Tibial nerve (tissue), 4 donors: ENCODE measurements at places on chromosomes 4 and X. TPM values are rescaled to one million over a fixed set of nuclear protein-coding genes. Genes with fewer than 3 reads are reported as not detected.

GRCh38 chrX:3268829-3269228 lies 77.6 kb downstream of the MXRA5 start:
- no peak for DNase-seq

DNA sequence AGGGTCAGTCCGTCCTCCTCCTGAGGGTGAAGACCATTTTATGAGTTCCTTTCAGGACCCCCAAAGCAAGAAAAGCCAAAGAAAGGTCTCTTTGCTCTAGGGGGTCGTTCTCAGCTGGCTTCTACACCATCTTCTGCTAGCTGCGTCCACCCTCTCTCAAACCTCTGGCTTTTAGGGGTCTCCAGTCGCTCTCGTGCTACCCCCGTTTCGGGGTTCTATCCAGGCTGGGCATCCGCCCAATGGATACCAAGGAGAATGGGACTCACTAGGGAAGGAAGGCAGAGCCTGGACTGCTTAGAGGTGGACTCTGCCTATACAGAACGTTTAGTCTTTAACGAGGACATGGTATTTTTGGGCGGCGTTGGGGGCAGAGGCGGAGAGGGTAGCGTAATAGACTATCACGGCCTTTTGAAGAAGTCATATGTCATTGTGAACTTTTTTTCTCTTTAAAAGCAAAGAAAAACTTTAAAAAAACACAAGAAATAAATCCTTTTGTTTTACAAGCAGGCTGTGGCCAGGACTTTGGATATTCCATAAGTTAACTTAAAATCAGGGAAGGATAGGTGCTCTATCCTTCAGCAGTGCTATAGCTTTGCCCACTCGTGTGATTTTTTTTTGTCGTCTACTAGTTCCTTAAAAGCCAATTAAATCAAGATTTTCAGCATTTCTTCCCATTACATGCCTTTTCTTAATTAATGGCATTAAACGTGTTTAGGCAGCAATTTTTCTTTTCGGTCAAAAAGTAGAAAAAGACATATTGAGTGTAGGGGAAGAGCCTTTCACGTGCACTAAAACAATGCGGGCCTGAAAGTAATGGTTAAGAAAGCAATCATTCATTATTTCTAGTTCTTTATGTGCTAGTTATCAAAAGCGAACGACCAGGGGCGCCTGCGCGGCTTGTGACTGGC lies 7.2 kb upstream of the PITX2 start:
- no peak for DNase-seq

The F9 gene
- total RNA-seq, result not detected

- no peak for DNase-seq
These were observed 45.7 kb downstream of the MID1 start for GRCh38 chrX:10574663-10575062.

- DNase-seq, result peak; percentile 15
These were observed 151.8 kb downstream of the SLC7A11 start for GRCh38 chr4:138090150-138090917.

DNA sequence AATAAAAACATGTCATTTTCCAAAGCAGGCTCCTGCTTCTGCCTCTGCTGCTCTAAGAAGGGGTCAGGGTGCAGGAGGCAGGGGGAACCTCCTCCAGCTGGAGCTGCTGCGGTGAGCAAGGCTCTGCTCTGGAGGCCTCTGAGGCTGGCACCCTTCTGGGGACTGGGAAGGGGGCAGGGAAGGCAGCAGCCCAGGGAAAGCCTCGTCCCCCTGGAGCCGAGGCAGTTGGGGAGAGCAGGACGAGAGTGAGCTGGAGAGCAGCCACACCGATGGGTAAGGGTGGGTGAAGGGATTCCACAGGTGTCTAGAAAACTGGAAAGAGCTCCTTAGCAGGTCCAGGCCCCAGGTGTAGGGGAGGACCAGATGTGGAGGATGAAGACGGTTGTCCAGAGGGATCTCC lies 2.0 kb upstream of the CTAG2 start:
- no peak for DNase-seq

- no peak for DNase-seq
These were observed 192.7 kb downstream of the CBR4 start for GRCh38 chr4:168817370-168817769.

- DNase-seq, result no peak
These were observed 72.0 kb upstream of the MSX1 start for GRCh38 chr4:4787421-4787820.

The MAGEA8 gene
- total RNA-seq, result not detected

DNA sequence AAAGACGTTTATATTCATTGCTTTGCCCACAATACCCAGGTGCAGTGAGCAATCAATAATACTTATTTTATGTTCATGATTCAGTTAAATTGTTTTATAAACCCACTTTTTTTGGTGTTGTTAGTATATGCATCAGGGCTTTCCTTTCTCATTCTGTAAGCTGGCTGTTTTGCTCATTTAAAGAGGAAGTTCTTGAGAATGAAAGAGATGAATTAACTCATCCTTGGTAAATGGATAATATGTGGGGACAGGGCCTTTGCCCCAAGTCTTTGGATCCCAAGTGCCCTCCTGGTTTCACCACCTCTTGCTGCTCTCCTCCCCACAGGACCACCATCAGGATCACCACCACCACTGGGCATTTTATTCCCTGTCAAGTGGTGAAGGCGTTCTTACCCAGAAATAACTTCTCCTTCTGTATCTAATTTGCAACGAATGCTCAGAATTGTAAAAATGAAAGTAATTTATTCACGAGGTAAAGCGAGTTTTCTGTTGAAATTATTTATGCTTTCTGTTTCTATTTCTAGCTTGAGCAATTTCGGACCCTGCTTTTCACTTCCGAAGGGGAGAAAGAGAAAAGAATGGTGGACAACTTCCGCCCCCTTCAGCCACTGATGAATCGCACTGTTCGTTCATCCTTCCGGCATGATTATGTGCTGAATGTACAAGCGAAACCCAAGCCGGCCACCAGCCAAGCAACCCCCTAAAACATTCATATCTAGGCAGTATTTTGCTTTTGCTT lies 8.2 kb upstream of the ZRSR2 start:
- DNase-seq, result no peak

- no peak for DNase-seq
These were observed 62.4 kb downstream of the TSC22D3 start for GRCh38 chrX:107713203-107713542.

- no peak for DNase-seq
These were observed 16.1 kb downstream of the NKX3-2 start for GRCh38 chr4:13527981-13528820.

DNA sequence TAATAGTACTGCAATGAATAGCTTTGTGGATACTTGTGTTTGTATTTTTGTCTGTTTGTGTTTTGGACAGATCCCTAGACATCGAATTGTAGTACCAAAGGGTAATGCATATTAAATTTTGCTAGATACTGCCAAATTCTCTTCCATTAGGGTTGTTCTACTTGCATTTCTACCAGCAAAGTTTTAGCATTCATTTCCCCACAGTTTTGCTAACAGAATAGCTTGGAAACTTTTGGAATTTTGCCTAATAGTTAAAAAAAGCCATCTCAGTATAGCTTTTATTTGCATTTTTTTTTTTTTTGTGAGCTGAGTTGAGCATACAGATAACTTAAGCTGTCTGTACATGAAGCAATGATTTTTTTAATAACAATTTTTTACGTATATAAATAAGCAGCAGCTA lies 1084.9 kb downstream of the ADGRL3 start:
- no peak for DNase-seq

DNA sequence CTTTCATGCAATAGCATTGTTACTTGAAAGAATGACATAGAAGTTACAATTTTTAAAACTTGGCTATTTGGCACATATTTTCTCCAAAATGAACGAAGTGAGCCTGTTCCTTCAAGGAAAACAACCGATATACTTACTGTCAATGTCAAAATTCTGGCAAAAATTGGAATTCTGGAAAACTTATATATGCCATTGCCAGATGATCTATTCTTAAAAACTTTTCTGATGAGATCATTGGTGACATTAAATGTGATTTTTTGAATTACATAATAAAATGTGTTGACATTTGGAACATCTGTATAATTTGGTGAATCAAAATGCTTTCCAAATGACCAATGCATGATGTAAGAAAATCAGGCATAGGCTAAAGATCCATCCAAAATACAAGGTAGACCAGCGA lies 209.0 kb downstream of the SCFD2 start:
- no peak for DNase-seq

DNA sequence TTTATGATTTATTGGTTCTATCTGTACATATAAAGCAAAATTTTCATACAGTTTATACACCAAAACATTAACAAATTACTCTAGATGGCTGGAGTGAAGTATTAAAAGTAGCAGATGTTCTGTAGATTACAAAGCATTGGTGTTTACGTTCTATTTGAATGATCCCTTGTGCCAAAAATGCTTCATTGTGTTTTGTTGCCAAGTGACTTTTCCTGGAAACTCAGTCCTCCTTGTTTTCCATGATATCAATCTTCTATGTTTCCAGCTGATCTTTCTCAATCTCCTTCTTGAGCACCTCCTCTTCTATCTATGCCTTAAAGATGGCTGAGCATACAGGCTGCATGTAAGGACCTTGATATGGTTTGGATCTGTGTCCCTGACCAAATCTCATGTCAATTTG lies 263.6 kb upstream of the CTSO start:
- no peak for DNase-seq

The CACNA1F gene
- total RNA-seq, result 0.22 TPM

DNA sequence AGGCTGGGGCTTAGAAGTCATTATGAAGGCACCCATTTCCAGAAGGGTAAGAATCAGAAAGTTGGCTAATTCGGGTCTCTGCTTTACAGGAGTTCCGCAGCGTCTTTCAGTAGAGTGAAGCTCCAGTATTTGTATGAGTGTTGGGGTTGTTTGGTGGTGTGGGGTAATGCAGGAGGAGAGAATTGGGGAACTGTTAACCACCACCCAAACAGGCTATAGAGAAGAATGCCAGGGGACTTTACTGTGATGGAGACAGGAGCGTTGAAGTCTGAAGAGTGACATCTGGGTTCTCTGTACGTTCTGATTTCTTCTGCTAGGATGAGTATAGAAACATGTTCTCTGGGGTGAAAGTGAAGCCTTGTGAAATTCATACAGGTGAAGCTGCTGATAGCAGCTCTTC lies 96.3 kb downstream of the TBL1X start:
- DNase-seq, result no peak

The ODAPH gene
- not detected for total RNA-seq

The GAGE13 gene
- not detected for total RNA-seq

DNA sequence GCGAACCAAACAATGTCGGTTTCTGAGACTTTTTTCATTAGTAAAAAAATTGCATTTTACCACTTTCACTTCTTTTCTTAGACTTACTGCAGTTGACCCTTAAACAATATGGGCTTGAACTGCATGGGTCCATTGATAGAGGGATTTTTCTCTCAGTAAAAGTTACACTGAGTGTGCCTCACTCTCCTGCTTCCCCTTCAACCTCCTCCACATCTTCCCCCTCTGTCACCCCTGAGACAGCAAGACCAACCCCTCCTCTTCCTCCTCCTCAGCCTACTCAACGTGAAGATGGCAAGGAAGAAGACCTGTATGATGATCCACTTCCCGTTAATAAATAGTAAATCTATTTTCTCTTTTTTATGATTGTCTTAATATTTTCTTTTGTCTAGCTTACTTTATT lies 43.4 kb downstream of the TEC start:
- no peak for DNase-seq

- DNase-seq, result no peak
These were observed 89.3 kb upstream of the GPR34 start for GRCh38 chrX:41599507-41599906.

- DNase-seq, result no peak
These were observed 26.7 kb downstream of the PIN4 start for GRCh38 chrX:72208126-72208800.

The KCNE5 gene
- total RNA-seq, result not detected

DNA sequence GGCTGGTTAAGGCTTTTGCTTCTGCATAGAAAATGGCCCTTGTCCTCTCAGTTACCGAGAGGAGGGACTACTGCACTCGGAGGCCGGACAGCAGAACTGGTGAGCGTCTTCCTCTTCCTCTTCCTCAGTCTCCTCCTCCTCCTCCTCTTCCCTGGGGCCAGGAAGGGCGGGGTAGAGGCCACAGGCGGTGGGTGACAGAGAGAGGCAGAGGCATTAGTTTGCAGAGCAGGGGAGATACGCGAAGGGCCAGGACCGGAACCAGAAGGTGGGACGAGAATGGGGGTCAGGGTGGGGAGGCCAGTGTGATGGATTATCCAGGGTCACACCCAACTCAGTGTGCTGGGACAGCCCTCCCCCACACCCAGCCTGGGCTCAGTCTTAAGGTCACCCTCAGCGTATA lies 14.5 kb downstream of the IQSEC2 start:
- DNase-seq, result no peak

The SLC30A9 gene
- 48.5 TPM for total RNA-seq

GRCh38 chr4:150849016-150849415 lies 166.1 kb downstream of the LRBA start:
- DNase-seq, result no peak

The IRF2 gene
- 36.8 TPM for total RNA-seq

DNA sequence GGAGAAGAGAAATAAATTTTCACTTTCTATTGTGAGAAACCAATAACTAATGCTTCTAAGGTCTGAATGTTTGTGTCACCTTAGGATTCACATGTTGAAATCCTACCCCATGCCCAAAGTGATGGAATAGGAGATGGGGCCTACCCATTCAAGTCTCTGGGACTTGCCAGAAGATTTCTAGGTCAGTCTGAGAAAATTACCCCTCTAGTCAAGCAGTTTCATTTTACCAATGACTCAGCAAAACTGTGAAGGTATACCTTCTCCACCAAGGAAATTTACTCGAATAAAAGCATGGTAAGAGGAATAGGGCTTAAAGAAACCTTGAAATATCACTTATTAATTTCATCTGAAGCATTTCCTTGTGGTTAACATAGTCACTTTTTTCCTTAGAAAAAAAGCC lies 23.5 kb upstream of the PAPSS1 start:
- no peak for DNase-seq

DNA sequence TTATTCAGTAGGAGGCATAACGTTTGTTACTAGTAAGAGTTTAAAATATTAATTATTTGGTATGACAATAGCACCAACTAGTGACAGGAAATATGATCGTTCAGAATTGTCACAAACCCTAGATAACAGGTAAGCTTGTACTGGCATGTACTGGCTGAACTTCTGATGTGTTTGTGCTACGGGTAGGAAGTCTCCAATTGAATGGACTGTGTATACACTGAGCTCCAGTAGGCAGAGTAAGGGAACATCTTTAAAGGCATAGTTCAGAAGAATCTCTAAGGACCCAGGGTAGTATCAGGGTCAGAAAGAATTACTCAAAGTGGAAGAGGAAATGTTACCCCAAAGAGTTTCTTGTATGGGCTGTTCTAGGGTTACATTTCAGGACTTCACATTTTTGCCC lies 230.4 kb downstream of the EDA2R start:
- no peak for DNase-seq
